Activated CD4-positive, alpha-beta T cell treated with anti-CD3 and anti-CD28 coated beads, Interleukin-2, amount 50 U/mL, for 4 hours (primary cell): ENCODE measurements at places on chromosomes 7 and 10.

DNA sequence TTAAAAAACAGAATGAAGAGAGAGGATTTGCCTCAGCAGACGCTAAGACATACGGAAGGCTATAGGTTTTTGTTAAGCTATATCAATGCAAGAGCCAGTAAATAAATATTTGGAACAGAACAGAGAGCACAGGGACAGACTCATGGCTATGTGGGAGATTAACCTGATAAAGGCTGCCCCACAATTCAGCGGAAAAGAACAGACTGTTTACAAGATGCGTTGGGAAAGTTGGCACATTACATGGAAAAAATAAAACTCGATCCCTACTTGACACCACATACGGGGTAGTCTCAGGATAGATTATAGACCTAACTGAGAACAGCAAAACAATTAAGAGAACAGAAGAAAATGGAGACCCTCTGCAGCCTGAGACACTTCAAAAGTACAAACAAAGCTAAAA lies 10.8 kb downstream of the KCNH2 start:
- DNase-seq, result no peak

DNA sequence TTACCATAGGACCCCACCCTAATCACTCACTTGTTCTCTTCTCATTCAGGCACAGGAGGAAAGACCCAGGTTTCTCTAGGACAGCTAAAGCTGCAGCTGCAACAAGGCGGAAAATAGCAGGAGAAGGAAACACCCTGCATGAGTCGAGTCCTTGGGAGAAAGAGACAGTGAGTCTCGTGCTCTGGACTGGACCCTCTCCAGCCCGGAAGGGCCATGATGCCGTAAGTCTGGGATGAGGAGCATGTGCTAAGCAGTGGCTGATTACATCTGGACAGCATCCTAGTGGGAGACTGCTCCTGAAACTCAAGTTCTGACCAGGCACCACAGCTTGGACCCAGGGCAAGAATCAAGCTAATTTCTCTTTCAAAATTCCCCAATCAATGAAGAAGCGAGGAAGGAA lies 39.4 kb downstream of the FBXW4 start:
- no peak for DNase-seq

- DNase-seq, result peak; percentile 20
Measured at GRCh38 chr7:36686499-36686898, 37.8 kb downstream of the AOAH start.

GRCh38 chr7:109126404-109127050 lies 556.9 kb downstream of the DNAJB9 start:
- no peak for DNase-seq

DNA sequence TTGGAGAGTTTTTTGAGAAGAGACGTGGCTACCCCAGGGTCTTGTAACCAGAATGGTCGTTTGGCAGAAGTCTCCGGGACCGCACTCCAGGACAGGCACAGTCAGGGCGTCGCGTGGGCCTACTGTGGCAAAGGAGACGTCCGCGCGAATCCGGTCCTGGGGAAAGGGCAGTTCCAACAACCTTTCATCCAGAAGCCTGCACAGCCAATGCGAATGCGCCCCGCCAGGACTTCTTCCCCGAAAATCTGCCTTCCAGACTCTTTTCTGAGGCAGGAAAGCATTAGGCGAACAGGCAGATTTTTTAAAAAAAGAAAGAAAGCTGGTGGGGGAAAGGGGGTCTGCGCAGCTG lies 2.0 kb downstream of the HPSE2 start:
- DNase-seq, result no peak

DNA sequence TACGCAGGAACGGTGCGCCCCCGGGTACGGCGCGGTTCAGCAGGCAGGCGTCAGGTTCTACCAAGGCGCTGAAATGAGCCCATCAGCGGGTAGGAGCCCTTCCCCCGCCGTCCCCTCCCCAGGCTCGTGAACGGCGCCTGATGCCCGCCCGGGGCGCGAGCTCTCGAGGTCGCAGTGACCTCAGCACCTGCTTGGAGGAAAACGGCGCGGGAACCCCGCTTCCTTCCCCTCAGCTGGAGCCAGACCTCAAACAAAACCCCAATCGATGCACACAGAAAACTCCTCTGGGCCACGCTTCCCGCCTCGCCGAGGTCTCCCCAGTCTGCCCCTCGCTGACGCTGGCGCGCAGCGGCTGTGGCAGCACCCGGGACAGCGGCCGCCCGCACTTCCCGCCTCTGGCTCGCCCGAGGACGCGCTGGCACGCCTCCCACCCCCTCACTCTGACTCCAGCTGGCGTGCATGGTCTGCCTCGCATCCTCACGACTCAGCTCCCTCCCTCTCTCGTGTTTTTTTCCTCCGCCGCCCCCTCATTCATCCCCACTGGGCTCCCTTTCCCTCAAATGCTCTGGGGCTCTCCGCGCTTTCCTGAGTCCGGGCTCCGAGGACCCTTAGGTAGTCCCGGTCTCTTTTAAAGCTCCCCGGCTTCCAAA lies 514 bp upstream of the GAD2 start:
- DNase-seq, result no peak

- no peak for DNase-seq
Measured at GRCh38 chr10:22148961-22149360, 68.9 kb downstream of the EBLN1 start.

GRCh38 chr7:143303733-143304132 lies 12.2 kb upstream of the CLCN1 start:
- DNase-seq, result no peak

DNA sequence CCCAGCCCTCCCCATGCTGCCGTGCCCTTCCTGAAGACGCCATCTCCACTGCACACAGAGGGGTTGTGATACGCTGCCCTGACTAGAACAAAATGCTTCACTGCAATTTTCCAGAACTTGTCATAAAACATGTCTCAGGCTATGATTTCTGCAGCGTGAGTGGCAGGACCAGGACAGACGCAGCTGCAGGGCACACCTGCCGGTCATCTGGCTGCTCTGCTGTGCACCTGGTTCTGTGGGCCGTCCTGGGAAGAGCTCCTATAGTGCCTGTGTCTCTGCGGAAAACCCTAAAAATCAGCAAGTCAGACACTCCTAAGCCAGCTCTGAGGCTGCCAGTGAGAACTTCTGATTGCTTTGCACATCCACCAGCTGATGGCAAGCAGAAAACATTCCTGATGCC lies 39.7 kb upstream of the DIP2C start:
- DNase-seq, result no peak

DNA sequence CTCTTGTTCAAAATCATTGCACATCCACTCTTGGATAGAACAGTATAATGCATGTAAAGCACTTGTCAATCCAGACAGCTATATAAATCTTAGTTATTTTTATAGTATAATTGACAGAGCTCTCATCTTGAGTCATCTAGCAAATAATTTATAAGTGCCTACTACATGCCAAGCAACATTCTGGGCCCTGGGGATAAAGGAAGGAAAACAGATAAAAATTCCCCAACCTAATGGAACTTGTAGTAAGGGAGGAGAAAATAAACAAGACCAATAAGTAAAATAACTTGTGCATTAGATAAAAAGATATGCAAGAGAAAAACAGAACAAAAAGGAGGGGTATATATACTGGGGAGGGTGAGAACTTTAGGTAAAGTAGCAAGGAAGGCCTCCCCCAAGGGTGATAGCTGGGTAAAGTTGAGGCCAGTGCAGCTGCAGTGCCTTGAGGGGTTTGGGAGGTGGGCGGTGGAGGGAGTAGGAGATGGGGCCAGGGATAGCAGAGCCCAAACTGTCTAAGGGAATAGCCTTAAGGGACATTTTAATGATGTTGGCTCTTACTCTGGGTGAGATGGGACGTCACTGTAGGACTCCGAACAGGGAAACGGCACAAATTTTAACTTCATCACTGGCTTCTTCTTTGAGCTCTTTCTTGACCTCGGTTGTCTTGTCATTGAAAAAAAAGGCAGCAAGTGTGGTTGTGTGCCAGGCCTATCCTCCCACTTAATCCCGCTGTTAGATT lies 79.3 kb upstream of the SEC61G start:
- no peak for DNase-seq

DNA sequence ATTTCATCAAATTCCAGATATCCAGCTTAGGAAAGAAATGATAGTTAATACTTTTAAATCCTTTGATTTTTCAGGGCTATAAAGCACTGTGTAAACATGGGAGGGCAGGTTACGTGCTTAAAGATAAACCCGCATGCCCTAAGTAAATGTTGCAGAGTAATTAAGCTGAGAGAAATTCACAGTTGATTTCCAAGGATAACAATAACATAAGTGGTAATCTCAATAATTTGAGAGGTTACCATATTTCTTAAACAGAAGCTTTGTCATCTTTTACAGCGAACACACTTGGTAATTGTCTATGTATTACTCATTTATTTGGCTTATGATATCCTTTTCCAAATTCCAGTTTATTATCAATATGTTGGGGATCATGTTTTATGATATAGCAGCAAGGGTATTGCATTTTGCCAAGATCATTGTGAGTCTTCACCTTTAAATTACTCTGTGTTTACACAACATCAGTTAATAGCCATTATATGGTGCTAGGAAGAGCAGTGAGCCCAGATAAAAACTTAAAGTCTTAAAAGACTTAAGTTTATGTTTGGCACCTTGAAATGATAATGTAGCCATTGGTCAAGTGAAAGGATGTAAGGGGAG lies 15.4 kb downstream of the MGAM start:
- DNase-seq, result no peak

DNA sequence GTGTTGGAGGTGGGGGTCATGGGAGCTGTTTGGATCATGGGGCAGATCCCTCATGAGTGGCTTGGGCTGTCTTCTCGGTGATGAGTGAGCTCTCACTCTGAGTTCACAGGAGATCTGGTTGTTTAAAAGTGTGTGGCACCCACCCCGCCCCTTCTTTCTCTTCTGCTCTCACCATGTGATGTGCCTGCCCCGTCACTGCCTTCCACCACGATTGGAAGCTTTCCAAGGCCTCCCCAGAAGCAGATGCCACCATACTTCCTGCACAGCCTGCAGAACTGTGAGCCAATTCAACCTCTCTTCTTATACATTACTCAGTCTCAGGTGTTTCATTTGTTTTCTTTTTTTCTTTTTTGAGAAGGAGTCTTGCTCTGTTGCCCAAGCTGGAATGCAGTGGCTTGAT lies 170.0 kb downstream of the PTPN20 start:
- DNase-seq, result no peak

DNA sequence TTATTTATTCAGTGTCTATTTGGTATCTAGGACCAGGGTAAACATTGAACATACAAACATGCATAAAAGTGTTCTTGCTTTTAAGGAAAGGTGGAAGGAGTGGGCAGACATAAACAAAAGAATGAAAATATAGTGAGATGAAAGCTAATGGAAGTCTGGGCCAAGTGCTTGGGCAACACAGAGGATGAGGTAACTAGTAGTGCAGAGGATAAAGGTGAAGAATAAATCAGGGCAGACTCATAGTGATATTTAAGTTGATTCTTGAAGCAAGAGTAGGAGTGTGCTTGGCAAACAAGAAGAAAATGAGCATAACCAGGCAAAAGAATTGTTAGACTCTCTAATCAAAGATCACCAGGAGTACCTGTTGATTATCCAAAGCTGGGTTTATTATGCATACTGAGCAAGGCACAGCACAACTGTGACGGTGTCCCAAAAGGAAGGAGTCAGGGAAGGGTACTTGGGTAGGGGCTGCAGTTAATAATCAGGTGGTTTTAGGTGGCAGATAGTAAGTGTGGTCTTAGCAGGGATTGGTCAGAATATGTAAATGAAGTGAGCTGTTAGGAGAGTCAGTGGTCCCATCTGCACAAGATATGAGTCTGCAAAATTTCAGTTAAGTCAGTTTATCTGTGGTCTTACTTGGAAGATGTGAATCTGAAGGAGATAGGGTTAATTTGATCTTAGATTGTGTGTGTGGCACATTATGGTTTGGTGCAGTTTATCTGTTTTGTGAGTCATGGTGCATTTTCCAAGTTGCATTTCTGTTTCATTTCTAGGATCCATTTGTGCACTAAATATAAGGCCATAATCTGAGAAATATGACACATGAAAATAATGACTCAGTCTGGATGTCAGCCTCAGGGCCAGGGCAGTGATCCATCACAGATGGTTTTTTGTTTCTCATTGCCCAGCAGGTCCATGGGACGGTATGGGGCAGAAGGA lies 30.6 kb upstream of the TAX1BP1 start:
- no peak for DNase-seq

DNA sequence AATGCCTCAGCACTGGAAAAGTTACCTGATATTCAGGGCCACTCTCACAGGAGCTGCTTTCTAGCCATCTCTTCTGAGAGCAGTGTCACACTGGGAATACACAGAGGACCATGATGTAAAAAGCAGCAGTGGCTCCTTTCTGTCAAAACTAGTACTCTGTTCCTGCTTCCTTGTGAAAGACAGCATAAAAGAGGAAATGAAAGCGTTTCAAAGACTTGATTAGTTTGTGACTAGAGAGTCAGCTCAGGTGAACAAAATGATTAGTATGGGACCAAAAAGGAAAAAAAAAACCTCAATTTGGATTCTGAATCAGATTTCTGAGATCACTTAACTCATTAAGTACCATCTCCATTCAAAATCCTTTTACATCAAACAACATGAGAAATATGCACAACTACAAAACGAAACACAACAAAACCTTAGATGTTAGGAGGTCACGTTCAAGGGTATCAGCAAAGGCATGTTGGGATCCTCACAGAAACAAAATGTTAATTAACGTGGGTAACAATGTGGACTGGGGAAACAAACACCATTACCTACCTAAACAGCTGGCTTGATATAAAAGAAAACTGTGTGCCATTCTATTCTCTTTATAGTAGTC lies 103.7 kb downstream of the MACC1 start:
- DNase-seq, result no peak

GRCh38 chr7:151233804-151234203 lies 1.5 kb downstream of the CHPF2 start:
- no peak for DNase-seq

- no peak for DNase-seq
Measured at GRCh38 chr7:65953001-65953720, 28.9 kb downstream of the GUSB start.

DNA sequence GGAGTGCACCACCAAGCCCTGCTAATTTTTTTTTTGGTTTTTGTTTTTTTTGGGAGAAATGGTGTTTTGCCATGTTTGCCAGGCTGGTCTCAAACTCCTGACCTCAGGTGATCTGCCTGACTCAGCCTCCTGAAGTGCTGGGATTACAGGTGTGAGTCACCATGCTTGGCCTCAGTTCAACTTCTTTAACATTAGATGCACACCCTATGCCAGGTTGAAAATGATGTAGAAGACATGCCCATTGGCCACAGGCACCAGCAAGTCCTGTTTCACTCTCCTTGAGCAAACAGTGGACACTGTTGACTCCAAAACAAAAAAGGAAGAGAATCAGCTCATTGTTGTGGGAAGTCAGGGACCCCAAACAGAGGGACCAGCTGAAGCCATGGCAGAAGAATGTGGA lies 1205.3 kb downstream of the REEP3 start:
- no peak for DNase-seq

DNA sequence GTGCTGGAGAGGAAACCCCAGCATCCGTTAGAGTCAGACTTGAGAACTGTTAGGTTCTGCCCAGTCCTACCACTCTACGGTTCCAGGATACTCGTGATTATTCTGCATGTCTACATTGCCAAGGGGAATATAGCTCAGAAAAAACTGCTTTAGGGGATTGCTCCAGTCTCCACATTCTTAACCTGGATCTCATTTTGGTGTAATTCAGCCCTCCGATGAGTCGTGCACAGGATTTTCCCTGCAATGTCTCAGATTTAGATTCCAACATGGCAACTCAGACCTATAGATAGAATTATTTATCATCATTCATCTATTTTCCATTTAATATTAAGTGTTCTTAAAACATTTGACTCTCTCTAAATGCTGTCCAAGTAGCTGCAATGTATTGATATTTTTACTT lies 121.1 kb upstream of the ZEB1 start:
- no peak for DNase-seq
